ENCODE measurements at places on chromosomes 4 and X.

DNA sequence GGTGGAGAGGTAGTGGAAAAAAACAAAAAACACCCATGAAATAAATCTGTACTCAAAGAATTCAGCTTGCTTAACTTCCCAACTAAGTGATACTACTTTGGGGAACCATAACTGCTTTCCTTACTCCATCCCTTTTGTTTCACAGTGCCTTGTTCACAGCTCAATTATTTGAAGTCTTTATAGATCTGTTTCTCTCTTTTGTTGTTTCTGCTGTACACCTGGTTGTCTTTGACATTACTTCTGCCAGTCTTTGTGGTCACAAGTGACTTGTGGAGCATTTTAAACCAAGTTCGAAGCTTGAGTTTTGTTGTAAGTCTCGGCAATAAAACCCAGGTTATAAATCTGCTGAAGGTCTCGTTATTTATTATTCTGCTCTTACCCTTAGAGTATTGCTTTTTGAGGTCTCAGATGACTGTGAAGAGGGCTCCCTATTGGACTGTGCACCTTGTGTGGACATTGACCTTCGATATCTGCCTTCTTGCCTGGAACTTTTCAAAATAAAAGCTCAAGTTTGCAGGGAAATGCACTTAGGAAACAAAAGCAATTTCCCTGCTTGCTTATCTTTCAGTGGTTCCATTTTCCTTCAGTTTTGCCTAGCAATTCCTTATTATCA is 59.8 kb downstream of the ANK2 start:
- no peak for DNase-seq

- no peak for DNase-seq
Observed at GRCh38 chr4:124386163-124386562, 326.4 kb downstream of the ANKRD50 start.

- no peak for DNase-seq
Observed at GRCh38 chr4:6408263-6408662, 64.2 kb downstream of the PPP2R2C start.

- peak; percentile 85 for DNase-seq
Observed at GRCh38 chr4:153344131-153345011, at the start of gene MND1. Gene MND1 (plus strand): TSS chr4:153344688. CDS start chr4:153344738, 50 bp downstream.

GRCh38 chrX:102832661-102833060 is 104.4 kb upstream of the RAB40AL start:
- DNase-seq, result no peak

- DNase-seq, result no peak
Observed at GRCh38 chrX:16114611-16115010, 8.8 kb upstream of the GRPR start.

DNA sequence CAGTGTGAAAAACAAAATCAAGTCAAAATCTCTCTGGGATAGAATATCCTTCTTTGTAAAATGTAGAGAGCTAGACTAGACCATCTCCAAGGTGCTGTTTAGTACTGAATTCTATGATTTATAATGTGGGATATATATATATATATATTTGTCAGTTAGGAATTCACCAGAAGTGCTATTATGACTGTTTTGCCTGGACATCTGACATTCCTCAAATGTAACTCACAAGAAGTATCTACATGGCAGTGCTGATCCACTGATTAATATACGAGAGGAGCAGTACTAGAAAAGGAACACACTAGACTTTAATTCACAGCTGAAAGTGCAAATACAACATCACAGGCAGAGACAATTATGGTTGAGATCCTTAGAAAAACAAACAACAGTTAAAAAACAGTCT is 208.9 kb downstream of the GBA3 start:
- no peak for DNase-seq

GRCh38 chrX:130836447-130836846 is 66.6 kb downstream of the ENOX2 start:
- no peak for DNase-seq

DNA sequence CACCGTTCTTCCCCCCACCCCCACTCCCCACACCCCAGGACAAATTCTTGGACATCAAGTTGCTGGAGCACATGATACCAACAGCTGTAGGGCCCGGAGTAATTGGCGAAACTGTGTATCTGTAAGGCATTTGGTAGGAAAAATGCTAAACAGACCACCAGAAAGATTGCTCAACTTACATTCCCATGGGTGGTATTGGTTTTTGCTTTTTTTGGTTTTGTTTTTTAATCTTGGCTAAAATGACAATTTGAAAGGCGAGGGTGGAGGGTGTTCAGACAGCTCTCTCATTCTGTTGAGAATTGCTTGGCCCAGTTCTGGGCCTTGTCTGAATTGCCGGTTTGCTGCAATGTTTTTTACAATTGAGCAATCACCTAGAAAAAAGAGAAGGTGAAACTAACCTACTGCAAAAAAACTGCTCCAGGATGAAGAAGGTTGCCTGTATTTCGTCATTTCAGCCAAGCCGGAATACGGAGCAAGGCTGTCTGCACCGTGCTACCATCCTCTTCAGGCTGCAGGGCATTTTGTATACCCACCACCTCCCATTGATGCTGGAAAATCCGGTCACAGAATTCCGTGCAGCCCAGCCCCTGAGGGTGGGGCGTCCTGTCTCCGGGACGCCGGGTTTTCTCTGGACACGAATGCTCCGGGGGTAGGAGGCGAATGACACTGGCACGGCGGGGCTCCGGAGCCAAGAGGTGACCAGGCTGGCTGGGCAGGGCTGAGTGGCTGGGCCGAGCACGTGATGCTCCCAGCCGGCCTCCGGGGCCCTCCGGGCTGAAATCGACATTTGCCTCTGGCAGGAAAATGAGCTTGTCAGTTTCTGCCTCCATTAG is at the start of gene CLCN4:
Gene CLCN4, plus strand, starts transcription at position 777 of the 833 bp plus-strand sequence. CDS start 28,058 bp downstream, outside the sequence.
- DNase-seq, result no peak

Measured in stimulated activated CD8-positive, alpha-beta memory T cell treated with anti-CD3 and anti-CD28 coated beads, Interleukin-12 subunit alpha, Interleukin-12 subunit beta, amount 100 ng/mL, for 1 hour (primary cell).